Stimulated activated naive CD8-positive, alpha-beta T cell treated with anti-CD3 and anti-CD28 coated beads, Interleukin-15, Interleukin-2, amounts not matched to agents 100 U/mL and 50 U/mL, for 24 hours (primary cell): ENCODE measurements at places on chromosomes 11 and 22.

DNA sequence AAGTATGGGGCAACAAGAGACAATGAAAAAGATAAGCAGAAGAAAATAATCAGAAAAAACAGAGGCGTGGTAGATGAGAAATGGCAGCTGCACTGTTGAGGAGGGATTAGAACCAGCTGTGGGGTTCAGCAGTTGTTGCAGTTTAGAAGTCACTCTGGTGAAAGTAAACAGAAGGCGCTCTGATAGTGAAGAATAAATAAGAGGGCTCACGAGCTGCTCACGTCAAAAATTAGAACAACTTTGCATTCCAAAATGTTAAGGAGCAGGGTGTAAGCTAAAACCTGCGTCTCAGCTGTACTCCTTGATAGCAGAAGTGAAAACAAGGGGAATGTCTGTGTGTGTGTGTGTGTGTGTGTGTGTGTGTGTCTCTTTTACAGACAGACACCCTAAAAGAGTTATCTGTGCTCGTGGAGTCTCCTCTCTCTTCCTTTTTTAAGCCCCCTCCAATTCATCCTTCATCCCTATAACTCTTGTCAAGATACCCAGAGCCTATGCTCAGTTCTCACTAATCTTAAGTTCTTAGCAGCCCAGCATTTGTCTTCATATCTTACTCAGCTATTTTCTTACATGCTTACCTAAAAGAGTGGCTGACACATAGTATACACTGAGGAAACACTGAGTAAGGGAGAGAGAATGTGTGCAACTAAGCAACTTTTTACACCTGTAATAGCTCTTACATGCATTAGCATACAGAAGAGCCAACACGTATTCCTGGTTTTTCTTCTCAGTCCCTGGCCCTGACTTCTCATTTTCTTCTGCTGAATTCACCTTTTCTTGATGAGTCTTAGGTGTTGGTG is 8.9 kb downstream of the TTC17 start:
- DNase-seq: no peak

DNA sequence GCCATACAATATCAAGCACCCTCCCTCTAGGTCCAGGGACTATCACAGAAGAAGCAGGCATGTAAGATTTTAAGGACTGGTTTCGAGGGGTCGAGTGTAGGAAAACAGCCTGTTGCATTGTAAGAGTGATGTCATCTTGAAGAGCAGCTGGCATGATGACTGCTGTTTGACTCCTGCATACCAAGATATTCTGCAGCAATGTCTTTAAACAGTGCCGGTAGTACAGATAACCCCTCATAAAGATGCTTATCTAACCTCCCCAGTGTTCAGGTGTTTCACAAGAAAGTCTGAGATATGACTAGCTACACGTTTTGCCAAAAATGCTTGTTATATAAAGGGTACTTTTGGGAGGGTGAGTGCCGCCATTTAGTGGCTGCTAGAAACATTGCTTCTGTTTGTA is 12.0 kb downstream of the FAM111A start:
- no peak for DNase-seq

DNA sequence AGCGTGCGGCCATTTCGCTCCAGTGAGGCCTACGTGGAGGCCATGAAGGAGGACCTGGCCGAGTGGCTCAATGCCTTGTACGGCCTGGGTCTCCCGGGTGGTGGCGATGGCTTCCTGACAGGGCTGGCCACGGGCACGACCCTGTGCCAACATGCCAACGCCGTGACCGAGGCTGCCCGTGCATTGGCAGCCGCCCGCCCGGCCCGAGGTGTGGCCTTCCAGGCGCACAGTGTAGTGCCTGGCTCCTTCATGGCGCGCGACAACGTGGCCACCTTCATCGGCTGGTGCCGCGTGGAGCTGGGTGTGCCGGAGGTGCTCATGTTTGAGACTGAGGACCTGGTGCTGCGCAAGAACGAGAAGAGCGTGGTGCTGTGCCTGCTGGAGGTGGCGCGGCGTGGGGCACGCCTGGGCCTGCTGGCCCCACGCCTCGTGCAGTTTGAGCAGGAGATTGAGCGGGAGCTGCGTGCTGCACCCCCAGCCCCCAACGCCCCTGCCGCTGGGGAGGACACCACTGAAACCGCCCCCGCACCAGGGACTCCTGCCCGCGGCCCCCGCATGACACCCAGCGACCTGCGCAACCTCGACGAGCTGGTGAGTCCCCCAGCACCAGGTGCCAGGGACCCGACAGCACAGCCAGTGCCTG is 1.8 kb downstream of the GAS2L1 start:
- DNase-seq: no peak

GRCh38 chr11:118791961-118792569 is 1.1 kb upstream of the DDX6 start:
- DNase-seq: peak; percentile 58

DNA sequence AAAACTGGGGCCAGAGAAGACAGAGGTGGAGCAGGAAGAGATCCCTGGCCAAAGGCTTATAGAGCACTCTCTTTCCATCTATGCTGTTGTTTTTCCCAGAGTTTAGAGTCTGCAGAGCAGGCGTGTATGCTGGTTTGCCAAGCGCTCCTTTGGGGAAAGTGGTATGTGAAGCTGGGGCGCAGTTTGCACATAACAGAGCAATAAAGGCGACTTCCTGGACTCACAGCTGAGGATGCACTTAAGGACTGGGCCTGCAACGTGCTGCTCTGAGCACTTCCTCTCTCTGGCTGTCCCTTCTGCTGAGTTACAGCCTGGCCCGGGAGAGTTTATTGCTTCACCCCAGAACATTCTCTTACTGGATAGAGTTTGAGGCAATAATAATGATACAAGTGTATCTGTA is 41.7 kb downstream of the THAP12 start:
- DNase-seq: no peak

GRCh38 chr11:24171869-24172268 is 325.0 kb upstream of the LUZP2 start:
- DNase-seq: no peak

- DNase-seq: no peak
These were observed 11.6 kb upstream of the CAPN5 start for GRCh38 chr11:77055101-77055561.

GRCh38 chr11:122270535-122270934 is 154.5 kb upstream of the BLID start:
- no peak for DNase-seq

GRCh38 chr11:62724171-62724570 is 3.1 kb downstream of the HNRNPUL2 start:
- no peak for DNase-seq

DNA sequence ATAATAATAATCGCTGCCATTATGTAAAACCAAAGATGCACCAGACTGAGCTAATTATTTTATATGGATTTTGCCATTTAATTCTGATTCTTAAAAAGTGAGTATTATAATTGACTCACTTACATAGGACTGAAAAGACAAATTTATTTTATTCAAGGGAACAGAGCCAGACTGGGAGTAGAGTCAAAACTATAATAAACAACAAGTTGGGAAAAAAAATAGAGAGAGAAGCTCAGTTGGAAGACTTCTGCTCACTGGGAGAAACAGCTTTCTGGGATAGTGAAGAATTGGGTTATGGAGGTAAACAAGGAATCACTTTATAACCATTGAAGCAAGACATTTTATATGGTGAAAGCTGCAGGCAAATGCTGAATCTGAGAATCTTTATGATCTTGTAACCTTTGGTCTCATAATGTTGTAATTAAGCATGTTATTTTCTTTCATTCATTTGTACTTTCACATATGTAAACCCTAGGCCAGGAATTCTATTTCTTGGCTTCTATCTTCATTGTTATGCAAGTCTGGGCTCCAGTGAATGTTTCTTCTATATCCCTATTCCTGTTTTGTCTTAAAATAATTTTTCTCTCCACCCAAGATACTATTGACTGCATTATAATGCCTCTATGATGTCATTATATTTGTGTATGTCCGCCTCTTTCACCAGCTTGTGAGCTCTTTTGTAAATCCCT is 725.3 kb upstream of the CCDC179 start:
- DNase-seq: no peak

DNA sequence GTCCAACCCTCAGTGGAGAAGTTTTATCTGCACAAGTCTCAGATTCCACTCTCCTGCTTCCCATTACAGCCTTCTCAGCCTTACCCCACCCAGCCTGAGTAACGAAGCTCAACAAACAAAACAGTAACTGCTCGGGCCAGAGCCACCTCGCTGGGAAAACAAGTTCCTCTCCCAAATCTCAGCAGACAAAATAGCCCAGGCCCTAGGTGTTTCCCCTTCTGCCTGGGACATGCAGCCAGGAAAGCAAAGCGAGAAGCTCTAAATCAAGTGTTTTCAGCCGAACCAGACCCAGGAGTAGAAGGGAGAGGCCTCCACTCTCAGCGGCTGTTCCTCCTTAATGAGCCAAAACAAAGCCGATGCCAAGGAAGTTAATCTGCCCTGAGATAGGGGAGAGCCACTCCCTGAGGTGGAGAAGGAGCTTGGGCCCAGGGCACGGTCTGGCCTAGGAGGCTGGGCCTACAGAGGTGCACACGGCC is 44.0 kb downstream of the LIF start:
- DNase-seq: no peak

- no peak for DNase-seq
These were observed 200.2 kb downstream of the CADM1 start for GRCh38 chr11:115303929-115304531.

- DNase-seq: no peak
These were observed 463.3 kb downstream of the BUD13 start for GRCh38 chr11:116309446-116309845.

- DNase-seq: no peak
These were observed at the start of gene MDK for GRCh38 chr11:46381048-46381818. Gene MDK, plus strand, starts transcription at chr11:46381669. Its CDS starts 389 bp downstream, at chr11:46382058.
